ENCODE measurements at places on chromosomes 2 and 18. TPM values are rescaled to one million over a fixed set of nuclear protein-coding genes. Genes with fewer than 3 reads are reported as not detected.

GRCh38 chr2:161178756-161179155 is 18.5 kb downstream of the TANK start:
- H3K4me1 ChIP-seq: no peaks in the 10 kb centered on the region
- no peak for DNase-seq
- H3K27ac ChIP-seq: no peak overlapping the region
- no peak overlapping the region for H3K4me3 ChIP-seq
- H3K36me3 ChIP-seq: peaks cover 18% of the 10 kb centered on the region

DNA sequence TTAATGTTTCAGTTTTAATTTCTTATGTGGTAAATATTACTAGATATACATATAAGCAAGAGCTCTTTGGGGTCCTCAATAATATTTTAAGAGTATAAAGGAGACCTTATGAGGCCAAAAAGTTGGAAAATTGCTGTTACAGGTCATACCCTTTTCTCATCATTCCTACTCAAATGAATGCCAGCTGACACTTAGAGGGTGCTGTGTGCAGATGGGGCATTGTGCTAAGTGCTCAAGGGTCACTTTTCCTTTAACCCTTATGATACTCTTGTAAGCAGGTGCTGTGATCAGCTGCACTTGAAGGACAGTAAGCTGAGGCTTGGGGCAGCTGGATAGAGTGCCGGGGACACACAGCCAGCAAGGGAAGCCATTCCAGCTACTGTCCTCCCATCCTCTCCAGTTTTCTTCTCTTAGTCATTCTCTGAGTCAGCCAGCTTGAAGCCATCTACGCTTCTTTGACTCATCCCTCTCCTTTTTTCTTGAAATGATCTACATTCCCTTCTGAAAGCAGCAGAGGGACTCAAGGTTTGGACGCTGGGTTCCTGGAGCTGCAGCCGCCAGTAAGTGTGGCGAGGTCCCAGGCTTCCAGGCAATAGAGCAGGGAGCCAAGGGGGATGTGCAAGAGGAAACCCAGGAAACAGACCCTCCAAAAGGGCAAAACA is 42.0 kb upstream of the CREB1 start:
- no peak overlapping the region for H3K27ac ChIP-seq
- H3K4me3 ChIP-seq: no peak overlapping the region
- DNase-seq: no peak
- H3K4me1 ChIP-seq: no peaks in the 10 kb centered on the region
- no peaks in the 10 kb centered on the region for H3K36me3 ChIP-seq
- no peaks in the 10 kb centered on the region for H3K27me3 ChIP-seq

GRCh38 chr2:79219383-79219988 is 59.9 kb upstream of the REG3A start:
- H3K27me3 ChIP-seq: no peaks in the 10 kb centered on the region
- peak; percentile 43 for DNase-seq
- H3K4me3 ChIP-seq: no peak overlapping the region
- no peaks in the 10 kb centered on the region for H3K4me1 ChIP-seq
- H3K27ac ChIP-seq: no peak overlapping the region
- no peaks in the 10 kb centered on the region for H3K36me3 ChIP-seq

GRCh38 chr2:65477590-65477989 is 45.2 kb upstream of the SPRED2 start:
- no peak for DNase-seq
- H3K27me3 ChIP-seq: no peaks in the 10 kb centered on the region
- no peaks in the 10 kb centered on the region for H3K4me1 ChIP-seq

DNA sequence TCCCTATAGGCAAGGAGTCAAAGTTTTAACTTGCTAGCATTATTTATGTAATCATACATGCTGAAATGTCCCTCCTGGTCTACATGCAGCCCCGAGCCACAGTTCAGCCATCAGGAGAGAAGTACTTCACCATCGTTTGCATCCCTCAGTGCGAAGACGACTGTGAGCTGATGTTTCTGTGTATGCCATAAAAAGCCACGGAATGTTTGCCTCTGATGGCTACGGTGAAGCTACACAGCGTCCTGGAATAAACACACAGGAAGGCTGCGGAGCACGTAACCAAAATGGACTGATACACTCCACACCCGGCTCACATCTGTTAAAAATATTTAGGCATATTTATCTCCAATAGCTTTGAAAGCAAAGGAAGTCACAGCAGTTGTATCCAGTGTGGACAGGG is 4.3 kb upstream of the SALL3 start:
- H3K4me3 ChIP-seq: no peak overlapping the region
- H3K27ac ChIP-seq: no peak overlapping the region
- H3K27me3 ChIP-seq: peaks cover 82% of the 10 kb centered on the region
- no peaks in the 10 kb centered on the region for H3K36me3 ChIP-seq
- H3K4me1 ChIP-seq: peaks cover 7% of the 10 kb centered on the region

DNA sequence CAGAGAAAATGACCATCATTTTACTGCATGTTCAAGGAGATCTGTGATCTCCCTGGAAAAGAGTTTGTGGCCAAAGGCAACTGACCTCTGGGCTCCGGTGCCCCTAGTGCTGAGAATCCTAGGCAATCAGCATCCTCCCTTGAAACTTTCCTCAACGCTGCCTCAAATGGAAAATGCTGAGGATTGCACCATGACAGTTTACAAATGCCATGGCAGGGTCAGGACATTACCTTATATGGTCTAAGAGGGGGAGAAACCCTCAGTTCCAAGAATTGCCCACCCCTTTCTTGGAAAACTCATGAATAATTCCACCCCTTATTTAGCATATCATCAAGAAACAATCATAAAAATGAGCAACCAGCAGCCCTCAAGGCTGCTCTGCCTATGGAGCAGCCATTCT is 48.3 kb downstream of the ALPK2 start:
- peaks cover 13% of the 10 kb centered on the region for H3K4me1 ChIP-seq
- no peaks in the 10 kb centered on the region for H3K36me3 ChIP-seq
- no peaks in the 10 kb centered on the region for H3K27me3 ChIP-seq
- H3K4me3 ChIP-seq: no peak overlapping the region
- no peak for DNase-seq

GRCh38 chr18:21904856-21905255 is 164.3 kb downstream of the MIB1 start:
- H3K4me1 ChIP-seq: peaks cover 5% of the 10 kb centered on the region
- H3K27me3 ChIP-seq: no peaks in the 10 kb centered on the region
- no peak overlapping the region for H3K4me3 ChIP-seq
- DNase-seq: peak; percentile 64

- no peak for DNase-seq
- peaks cover 23% of the 10 kb centered on the region for H3K4me1 ChIP-seq
- no peak overlapping the region for H3K4me3 ChIP-seq
- no peaks in the 10 kb centered on the region for H3K27me3 ChIP-seq
- no peaks in the 10 kb centered on the region for H3K36me3 ChIP-seq
Measured at GRCh38 chr2:33131111-33131510, 184.4 kb downstream of the LTBP1 start.

DNA sequence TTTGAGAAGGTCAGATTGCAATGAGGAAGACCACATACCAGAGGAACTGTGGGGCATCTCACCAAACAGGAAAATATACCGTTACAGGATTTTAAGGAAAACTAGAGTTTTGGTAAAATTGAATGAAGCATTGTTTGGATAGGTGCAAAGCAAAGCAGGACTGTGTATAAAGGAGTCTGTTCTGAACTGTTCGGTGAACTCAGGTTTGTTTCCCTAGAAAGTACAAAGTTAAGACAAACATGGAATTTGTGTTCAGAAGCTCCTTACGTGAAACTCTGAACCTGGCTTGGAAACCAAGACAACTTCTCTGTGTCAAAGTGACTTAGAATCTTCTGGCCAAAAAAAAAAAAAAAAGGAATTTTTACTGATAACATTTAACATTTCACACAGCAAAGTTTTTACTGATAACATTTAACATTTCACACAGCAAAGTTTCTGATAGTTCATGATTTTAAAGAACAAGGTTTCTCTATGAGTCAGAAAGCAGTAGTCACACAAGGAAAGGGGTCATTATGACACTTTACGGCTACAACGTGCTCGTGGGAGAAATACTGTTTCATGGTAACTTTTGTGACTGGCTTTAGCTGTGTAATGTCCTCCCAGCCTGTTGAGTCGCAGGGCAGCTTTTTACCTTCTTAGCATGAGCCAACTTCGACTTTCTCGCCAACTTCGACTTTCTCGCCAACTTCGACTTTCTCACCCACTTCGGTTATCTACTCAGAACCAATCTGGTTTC is 21.2 kb upstream of the TET3 start:
- H3K36me3 ChIP-seq: peaks cover 16% of the 10 kb centered on the region
- no peaks in the 10 kb centered on the region for H3K4me1 ChIP-seq
- DNase-seq: no peak
- H3K4me3 ChIP-seq: no peak overlapping the region

DNA sequence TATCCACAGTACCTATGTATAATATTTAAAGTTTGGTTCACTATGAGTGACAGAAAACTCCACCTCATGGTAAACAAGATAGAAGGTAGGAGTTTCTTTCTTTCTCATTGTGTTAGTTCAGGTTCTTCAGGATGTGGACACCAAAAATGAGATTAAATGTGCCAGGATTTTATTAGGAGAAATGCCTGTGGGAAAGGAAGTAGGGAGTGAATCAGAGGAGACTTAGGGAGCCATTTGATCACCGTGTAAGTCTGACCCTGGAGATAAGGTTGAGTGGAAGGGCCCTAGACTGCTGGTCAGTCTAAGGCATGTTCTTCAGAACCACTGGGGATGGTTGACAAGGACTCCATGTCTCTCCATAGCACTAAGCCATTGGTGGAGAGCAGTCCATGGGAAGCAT is 8.1 kb downstream of the AOX1 start:
- H3K36me3 ChIP-seq: no peaks in the 10 kb centered on the region
- no peaks in the 10 kb centered on the region for H3K4me1 ChIP-seq
- H3K27ac ChIP-seq: no peak overlapping the region
- no peak overlapping the region for H3K4me3 ChIP-seq

DNA sequence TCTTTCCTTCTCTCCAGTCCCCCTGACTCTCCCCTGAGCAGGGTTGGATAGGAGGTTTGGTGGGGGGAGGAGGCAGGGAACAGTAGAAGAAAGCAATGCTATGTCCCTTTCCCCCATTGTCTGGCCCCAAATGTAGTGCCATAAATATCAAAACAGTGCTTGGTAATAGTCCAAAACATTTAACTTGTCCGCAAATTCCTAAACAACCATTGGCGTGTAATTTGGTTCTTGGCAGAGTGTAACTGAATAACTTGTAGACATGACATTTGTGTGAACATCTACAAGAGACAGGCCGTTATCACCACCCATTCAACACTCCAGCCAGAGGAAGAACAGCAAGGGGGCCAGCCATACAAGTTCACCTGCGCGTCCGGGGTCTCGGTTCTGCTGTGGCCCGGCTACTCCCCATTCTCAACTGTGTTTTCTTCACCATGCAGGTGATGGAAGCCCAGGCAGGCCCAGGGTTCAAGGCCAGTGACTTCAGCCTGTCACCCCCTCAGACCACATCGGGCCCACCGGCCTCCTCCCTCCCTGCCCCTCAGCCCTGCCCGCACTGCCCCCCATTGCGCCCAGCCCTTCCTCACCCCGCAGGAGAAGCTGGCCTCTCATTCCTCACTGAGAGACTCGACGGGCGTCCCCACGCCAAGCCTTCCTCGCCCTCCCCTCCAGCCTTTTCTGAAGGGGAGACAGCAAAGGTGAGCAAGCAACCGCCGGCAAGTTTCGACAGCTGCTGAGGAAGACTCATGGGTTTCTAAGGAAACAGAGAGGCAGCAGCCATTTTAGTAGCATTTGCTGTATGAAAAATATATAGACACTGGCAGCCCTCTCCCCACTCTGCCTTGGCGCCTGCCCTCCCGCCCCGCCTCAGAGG is 699 bp upstream of the RAPGEF4 start:
- no peaks in the 10 kb centered on the region for H3K36me3 ChIP-seq
- peak overlapping the region; percentile 26 for H3K4me3 ChIP-seq
- no peak for DNase-seq
- H3K4me1 ChIP-seq: peaks cover 8% of the 10 kb centered on the region

DNA sequence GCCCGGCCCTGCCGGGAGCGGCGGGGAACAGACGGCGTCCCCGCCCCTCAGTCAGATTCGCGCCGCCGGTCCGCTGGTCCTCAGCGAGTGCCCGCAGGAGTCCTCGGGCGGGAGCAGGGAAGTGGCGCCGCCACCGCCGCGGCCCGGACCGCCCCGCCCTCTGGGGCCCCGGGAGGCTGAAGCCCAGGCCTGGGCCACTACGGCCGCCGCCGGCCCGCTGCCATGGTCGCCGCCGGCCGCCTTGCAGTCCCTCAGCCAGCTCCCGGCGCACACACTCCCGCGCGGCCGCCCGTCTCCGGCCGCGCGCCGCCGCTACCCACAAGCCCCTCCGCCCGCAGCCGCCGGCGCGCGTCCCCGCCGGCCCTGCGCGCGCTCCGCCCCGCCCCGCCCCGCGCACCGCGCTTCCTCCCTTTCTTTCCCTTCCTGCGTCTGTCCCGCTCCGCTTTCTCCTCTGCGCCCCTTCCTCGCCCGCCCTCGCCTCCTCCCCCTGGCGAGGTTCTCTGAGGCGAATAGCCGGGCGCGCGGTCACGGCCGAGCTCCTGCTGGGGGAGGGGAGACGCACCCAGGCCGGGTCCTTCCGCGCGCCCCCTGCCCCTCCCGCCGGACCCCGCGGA is at the start of gene ROCK2:
Gene ROCK2, minus strand, starts transcription at position 295 of the 614 bp plus-strand sequence. CDS start 500 bp downstream, outside the sequence.
- peak within 1 kb of the TSS; percentile 85 for H3K4me3 ChIP-seq
- peaks cover 7% of the 10 kb centered on the region for H3K4me1 ChIP-seq
- DNase-seq: peak; percentile 97
- peak within 1 kb of the TSS; percentile 99 for H3K27ac ChIP-seq
- H3K36me3 ChIP-seq: no peaks in the 10 kb centered on the region

- no peak overlapping the region for H3K4me3 ChIP-seq
- no peak overlapping the region for H3K27ac ChIP-seq
- peaks cover 8% of the 10 kb centered on the region for H3K4me1 ChIP-seq
- DNase-seq: no peak
- H3K36me3 ChIP-seq: peaks cover 48% of the 10 kb centered on the region
Measured at GRCh38 chr2:200454927-200455801, 54.7 kb downstream of the KCTD18 start.

DNA sequence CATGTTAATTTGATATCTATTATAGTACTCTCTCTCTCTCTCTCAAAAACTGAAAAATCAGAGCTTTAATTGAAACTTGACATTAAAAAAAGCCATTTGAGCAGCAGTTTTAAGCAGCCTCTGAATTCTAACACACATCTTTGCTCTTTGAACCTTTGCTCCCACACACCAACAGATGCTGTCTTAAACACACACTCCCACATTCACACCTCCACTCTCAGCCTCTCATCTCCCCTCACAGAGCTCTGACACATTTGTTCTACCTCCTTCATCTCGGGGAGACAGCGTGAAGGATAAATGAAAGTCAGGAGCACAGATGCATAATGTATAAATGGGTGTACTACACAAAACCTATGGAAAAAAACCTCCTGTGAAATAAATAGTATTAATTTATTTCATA is 95.2 kb downstream of the NAB1 start:
- H3K36me3 ChIP-seq: no peaks in the 10 kb centered on the region
- no peak for DNase-seq
- H3K27ac ChIP-seq: no peak overlapping the region
- H3K4me1 ChIP-seq: no peaks in the 10 kb centered on the region

- H3K36me3 ChIP-seq: peaks cover 42% of the 10 kb centered on the region
- DNase-seq: peak; percentile 85
- peaks cover 32% of the 10 kb centered on the region for H3K4me1 ChIP-seq
- no peaks in the 10 kb centered on the region for H3K27me3 ChIP-seq
Measured at GRCh38 chr2:235749121-235749770, 255.4 kb downstream of the AGAP1 start.

GRCh38 chr2:112216167-112216566 is 38.7 kb downstream of the ZC3H8 start:
- H3K4me3 ChIP-seq: no peak overlapping the region
- H3K4me1 ChIP-seq: no peaks in the 10 kb centered on the region
- no peak for DNase-seq
- H3K27me3 ChIP-seq: no peaks in the 10 kb centered on the region
- peaks cover 12% of the 10 kb centered on the region for H3K36me3 ChIP-seq

The GNLY gene
- 0.36 TPM for polyA plus RNA-seq

The CPLX4 gene
- polyA plus RNA-seq: not detected

The ITM2C gene
- 234 TPM for polyA plus RNA-seq

The CRYBA2 gene
- polyA plus RNA-seq: not detected

The IL36B gene
- not detected for polyA plus RNA-seq

The CAPN13 gene
- 1.7 TPM for polyA plus RNA-seq

The LYPD1 gene
- polyA plus RNA-seq: 15.1 TPM

The AKAIN1 gene
- not detected for polyA plus RNA-seq

The PARD6G gene
- 7.6 TPM for polyA plus RNA-seq

Measured in muscle of leg (tissue), 16 donors.